Cortex of kidney (tissue), 1 donor: ENCODE measurements at places on chromosomes 4 and X.

GRCh38 chr4:74790652-74791051, 3.7 kb downstream of the BTC start:
- DNase-seq, result no peak

DNA sequence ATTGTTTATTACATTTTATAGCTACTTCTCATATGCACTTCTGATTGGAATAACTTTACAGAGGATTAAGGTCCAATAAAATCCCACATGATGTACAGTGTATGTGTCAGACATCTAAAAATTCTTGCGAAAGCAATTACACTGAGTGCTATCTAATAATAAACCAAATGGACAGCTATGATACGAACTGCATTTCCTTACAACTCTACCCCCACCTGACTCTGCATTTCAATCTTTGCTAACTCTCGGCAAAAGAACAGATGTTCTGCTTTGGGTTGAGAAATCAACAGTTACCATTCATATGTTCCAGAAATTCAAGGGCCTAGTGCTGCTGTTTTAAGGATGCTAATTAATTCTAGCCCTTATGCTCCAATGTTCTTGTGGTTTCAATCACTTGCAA, 287.9 kb upstream of the NOCT start:
- no peak for DNase-seq

- no peak for DNase-seq
These were observed 460.1 kb upstream of the SLIT2 start for GRCh38 chr4:19791422-19792123.

DNA sequence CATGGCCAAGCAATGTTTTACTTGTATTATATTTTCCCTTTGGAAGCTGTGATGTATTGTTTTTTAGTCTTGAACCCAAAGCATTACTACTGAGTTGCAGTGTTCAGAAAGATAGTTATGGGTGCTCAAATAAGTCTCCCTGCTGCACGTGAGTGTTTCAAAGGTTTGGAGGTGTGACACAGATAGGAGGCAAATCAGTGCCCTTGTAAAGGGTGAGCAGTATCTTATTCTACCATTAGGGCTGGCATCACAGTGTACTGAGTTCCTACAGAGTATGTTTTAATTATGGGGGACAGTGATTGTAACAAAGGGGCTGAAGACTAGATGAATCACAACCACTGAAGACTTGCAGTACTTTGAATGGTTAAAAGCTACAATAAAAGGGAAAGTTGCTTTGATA, 38.3 kb downstream of the NOCT start:
- DNase-seq, result no peak

DNA sequence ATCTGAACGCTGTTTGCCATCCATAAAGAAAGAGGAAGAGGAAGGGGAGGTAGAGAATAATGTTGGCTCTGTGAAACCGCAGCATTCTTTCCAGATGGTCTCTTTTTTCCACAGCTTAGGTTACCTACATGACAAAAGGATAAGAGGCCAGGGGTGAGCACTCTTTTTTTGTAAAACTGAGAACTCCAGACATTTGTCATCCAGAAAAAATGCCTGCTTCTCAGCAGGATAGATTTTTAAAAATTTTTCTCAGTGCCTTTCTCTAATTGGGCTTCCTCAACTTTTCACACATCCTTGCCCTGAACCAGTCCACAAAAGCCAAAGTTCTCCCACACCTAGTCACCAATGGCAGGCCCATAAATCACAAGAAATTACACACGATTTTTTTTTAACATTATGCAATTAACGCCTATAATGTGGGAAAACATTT, 158.1 kb upstream of the TENM3 start:
- DNase-seq, result no peak

DNA sequence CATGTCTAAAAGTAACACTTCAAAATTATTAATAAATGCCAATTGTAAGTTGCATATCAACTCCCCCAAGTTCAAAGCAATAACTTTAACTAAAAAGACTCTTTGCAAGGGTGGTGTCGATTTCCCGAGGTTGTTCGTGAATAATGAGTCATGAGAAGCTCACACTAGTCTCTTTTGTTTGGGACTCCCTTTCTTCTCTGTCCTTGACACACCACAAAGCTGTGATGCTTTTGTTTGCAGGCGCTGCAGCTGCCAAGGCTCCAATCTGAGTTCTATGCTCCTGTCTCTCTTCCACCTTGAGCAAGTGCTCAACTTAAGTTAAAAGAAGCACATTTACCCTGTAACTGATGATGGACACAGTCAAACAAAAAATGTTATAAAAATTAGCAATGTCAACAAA, 65.9 kb downstream of the FAT1 start:
- DNase-seq, result no peak

- DNase-seq, result no peak
These were observed 355.2 kb upstream of the RASGEF1B start for GRCh38 chr4:81826817-81827424.

DNA sequence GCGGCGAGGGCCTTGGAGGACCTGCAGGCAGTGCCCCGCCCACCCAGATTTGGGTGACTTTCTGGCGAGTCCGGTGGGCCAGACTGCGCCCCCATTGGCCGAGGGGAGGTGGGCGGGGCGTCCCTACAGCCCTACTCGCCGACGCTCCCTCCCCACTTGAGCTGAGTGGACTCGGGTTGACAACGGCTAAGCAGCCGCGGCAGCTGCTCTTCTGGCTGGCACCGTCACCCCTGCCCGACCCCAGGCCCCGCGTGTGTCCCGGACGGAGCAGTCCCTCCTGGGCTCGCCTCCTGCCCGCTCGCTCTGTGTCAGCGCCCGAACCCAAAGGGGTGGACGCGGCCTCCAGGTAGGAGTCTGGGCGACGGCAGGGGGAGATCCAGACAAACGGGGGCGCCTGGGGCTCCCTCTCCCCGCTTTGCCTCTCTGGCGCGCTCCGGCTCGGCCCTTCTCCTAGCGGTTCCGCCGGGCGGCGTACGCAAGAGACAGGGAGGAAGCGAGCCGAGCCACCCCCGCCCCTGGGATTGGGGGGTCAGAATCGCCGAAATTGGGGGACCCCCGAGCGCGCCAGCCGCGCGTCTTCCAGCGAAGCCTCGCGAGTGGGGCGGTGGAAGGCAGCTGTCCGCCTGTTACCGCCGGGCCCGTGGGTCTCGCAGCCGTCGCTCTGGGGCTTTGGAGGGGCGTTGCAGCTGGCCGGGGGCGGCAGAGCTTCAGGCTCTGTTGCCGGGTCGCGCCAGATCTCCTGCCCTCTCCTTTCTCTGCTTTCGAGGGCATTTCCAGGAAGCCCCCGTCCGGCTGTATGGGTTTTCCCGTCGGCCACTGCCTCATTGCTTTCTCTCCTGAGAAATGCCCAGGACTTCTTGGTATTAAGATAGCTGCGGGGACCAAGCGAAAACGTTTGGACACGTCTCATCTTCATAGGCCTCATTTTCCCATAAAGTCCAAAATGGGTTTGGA, 46.3 kb downstream of the STARD8 start:
- DNase-seq, result no peak

- no peak for DNase-seq
These were observed 155.4 kb downstream of the TBCK start for GRCh38 chr4:106160560-106160959.

DNA sequence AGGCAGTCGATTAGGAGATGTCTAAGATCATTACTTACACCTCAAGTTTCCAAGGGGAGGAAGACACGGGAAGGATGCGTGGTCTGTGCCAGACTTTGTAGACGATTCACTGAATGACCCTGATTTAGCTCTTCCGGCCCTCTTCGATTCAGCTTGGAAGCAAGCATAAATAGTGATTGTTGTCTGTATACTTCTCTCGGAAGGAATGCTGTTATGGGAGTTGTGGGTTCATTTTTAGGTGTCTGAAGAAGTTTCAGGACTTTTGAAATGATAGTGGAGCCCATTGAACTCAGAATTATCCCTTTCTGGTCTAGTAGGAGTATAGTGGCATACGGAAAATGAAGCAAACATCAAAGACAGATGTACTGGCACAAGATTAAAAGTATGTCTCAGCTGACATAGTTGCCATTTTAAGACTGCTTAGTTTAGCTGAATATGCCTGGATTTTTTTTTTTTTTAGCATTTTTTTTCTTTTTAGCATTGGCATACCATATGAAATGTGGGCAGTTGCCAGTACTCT, 1.0 kb upstream of the ANKRD17 start:
- no peak for DNase-seq
